ENCODE measurements at places on chromosomes 11 and 22.

GRCh38 chr11:63142459-63142858 lies 1.6 kb downstream of the SLC22A24 start:
- no peak for DNase-seq

DNA sequence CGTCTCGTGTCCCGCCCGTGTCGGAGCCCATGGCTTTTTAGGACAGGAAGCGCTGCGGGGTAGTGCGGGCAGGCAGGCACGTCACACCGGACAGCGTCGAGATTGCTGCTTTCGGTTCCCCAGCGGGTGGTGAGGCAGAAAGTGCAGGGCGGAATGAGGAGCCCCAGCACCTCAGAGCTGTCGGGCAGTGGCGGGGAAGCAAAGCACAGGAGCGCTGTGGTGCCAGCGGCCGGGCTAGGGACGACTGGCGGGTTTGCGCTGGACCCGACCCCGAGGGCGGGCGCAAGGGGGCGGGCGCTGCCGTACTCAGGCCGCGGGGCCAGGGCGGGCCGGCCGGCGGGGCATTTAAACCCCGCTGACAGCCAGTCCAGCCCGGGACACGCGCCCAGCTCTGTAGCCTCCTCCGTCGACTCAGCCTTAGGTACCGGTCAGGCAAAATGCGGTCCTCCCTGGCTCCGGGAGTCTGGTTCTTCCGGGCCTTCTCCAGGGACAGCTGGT lies at the start of gene SLC37A2:
SLC37A2 (plus strand) TSS at position 375 of the 498 bp plus-strand sequence; CDS start at position 438, 63 bp downstream.
- peak; percentile 72 for DNase-seq

DNA sequence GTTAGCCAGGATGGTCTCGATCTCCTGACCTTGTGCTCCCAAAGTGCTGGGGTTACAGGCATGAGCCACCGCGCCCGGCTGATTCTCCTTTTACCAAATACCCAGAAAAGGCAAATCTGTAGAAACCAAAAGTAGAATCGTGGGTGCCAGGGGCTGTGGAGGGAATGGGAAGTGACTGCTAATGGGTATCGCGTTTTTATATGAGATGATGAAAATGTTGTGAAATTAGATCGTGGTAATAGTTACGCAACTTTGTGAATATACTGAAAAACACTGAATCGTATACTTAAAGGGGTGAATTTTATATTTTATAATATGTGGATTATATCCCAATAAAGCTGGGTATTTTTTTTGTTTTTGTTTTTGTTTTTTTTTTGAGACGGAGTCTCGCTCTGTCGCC lies 48.2 kb upstream of the CREB3L1 start:
- no peak for DNase-seq

GRCh38 chr11:61149624-61150615 lies 11.3 kb downstream of the VPS37C start:
- no peak for DNase-seq

DNA sequence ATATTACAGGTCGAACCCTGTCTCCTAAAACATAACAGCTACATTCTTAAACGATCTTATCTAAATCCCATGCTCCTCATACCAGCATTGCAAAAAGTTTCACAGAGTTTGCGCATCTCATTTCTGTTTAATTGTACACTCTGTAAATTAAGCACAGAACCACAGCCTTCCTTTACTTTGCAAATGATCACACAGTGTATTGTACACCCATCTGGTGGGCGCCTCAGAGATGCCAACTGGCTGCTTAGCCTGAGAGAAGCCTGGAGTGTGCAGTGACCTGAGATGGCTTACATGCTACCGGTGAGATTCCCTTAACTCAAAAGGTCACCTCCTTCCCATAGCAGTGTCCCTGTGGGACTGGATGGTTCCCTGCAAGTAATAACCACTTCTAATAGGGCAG lies 1077.3 kb downstream of the OPCML start:
- DNase-seq: no peak

- DNase-seq: no peak
Measured at GRCh38 chr11:95593111-95593510, 196.5 kb downstream of the FAM76B start.

DNA sequence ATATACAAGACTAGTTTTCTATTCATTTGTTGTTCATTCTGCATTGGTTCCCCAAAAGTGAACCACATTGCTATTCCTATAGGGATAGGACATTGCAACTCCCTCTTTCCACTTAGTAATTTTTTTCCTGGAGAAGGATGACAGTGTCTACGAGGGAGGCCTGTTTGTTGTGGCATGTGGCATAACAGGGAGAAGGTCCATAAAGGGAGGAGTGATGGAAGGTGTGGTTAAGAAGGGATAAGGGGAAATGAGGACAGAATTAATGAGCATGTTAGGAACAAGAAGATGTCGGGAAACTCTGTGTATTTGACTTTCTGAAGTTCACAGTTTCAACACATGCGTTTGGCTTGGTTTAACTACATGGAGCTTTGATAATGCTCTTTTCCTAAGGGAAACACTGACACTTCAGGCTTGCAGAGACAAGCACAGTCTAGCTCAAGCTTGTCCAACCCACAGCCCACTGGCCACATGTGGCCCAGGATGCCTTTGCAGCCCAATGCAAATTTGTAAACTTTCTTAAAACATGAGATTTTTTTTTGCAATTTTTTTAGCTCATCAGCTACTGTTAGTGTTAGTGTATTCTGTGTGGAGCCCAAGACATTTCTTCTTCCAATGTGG lies 149.7 kb downstream of the TRPC6 start:
- DNase-seq: no peak

- no peak for DNase-seq
Measured at GRCh38 chr11:134837166-134837886, 425.3 kb upstream of the B3GAT1 start.

DNA sequence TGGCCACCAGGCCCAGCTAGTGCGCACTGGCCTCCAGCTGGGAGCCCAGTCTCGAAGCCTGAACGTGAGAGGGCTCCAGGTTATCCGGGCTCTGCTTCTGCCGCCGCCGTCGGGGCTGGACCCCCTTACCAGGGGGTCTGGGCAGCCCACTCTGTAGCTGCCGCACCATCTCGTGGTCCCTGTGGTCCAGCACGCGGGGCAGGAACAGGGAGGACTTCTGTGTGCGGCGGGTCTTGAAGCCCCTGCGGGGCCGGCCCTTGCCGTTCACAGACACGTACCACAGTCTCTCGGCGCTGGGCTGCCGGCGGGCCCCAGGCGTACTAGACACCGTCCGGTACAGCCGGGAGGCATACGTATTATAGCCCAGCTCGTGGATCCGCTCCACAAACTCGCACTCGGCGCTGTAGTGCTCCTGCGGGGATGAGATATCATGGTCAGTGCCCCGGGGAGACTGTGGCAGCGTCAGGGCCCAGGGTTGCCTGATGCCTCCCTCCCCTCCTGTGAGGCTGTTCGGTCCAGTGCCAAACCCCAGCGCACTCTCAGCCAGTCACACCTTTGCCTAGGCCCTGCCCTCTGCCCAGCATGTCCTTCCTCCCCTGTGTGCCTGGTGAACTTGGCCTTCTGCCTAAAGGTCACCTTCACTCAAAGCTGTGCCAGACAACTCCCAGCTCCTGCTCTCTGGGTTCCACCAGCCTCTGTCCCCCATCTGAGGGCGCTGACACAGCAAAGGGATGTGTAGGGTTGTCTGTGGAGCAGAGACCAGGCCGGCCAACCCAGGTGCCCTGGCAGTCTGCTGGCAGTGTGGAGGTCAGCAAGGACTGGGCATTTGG lies 8.7 kb downstream of the FGF3 start:
- DNase-seq: no peak

GRCh38 chr11:9615031-9615451 lies 41.6 kb downstream of the WEE1 start:
- DNase-seq: peak; percentile 15

DNA sequence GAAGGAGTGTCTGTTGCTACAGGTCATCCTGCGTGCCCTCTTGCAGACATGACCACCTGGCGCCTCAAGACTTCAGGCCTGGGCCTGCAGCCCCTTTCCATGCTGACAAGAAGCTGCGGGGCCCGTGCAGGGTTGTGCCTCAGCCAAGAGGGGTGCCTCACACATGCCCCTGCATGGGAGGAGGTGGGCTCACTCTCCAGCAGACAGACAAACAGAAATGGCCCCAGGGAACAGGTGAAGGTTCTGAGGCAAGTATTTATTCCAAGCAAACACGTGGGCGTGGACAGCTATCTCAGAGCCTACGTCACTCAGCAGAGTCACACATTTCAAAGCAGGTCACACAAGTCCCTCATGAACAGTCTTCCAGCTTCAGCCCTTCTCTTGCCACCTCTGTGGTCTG lies 5.9 kb upstream of the SYCE3 start:
- DNase-seq: no peak

DNA sequence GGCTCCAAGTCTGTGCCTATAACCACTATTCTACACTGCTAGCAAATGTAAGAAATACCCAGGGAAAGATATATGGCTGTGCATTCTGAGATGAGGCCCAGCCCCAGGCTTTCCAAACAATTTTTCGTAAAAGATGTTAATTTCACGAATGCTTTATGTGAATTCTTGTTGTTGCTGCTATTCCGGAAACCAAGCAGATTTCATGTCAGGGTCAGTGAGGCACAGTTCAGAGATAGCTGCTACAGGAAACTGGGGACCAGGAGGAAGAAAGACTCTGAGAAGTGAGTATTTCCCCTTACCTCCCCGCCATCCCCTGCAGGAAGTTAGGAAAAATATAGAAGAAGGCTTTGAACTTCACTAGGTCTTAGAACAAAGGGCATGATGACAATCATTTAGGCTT lies 84.7 kb upstream of the TP53I11 start:
- no peak for DNase-seq

DNA sequence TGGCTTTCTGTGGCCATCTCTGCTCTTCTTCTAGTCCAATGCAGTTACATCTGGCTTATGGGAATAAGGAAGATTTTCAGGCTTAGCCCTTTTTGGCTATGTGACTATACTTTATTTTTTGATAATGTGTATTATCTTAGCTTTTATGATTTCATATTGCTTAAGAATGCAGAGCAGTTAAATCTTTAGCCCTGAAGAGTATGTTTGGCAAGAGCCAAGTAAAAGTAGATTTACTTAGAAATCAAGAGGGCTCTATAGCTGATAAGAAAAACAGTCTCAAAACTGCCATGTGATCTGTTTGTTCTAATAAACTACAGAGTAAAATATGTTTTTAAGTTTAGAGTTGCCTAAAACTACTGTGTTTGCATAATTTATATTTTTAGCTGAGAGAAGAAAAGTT lies 61.2 kb downstream of the RNF169 start:
- DNase-seq: no peak

DNA sequence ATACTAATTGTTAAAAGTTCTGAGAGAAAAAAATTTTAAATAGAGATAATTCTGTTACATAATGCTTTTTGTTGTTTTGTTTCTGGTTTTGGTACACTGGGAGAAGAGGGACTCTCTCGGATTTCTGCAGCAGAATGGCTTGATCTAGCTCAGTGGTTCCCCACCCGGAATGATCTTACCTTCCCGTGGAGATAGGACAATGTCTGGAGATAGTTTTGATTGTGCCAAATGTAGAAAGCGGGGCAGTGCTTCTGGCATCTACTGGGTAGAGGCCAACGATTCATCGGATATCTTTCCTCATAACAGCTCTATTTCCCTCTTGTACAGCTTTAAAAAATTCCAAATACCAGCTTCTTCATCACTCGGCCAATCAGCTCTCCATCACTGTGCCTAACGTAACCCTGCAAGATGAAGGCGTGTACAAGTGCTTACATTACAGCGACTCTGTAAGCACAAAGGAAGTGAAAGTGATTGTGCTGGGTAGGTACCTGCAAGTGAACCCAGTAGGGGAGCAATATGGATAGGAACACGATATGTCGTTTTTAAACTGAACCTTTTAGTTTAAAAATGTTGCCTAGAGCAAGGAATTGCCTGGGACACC lies 13.2 kb downstream of the CRTAM start:
- no peak for DNase-seq

GRCh38 chr11:4658629-4659445 lies 15.1 kb downstream of the OR51E1 start:
- DNase-seq: no peak

All from left colon (tissue), 2 donors.